ENCODE measurements at places on chromosomes 7 and 10.

DNA sequence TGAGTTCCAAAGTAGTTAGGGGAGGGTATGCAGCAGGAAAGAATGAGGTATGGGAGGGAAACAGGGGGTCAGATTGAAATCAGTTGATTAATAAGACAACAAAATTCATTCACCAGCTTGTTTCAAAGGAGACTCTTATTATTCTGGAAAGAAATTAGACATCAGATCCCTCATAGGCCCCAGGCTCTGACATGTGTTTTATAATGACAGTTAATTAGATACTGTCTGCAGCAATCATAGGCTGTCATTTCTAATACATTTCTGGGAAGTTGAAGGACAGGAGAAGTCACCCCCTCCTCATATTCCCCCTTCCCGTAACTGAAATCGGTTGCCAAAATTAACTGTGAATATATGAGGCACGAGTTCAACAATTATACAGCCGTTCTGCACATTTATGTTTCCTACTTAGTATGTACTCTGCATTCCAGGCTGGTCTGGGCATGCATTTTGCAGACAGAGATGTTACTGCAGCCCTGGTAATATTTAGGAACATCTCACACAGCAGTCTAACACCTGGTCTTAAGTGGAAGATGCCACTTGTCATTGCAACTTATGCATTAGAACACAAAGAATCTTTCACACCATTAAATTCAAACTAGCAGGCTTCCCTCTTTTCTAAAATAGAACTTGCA, 355.2 kb upstream of the LRGUK start:
- DNase-seq = peak; percentile 52

DNA sequence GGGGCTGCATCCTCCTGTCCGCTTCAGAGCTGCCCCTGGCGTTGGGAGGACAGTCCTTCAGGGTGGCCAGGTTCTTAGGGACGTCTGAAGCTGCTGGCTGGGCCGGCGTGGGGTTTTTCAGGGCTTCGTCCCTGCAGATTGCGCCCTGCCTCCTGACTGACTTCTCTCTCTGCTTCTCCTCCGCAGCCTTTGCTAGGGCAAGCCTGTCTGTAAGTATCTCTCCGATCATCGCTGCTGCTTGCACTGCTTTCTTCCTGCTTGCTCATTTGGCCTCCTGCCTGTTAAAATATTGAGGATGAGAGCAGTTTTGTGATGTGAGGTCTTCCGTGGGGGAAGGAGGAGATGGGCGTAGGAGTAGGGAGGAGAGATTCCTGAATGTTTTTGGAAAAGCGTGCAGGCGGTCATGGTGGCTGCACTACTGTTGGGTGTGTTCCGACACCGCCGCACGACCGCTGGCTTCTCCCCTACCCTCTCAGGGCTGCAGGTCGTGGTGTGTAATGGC, 25.3 kb downstream of the PFKFB3 start:
- no peak for DNase-seq

DNA sequence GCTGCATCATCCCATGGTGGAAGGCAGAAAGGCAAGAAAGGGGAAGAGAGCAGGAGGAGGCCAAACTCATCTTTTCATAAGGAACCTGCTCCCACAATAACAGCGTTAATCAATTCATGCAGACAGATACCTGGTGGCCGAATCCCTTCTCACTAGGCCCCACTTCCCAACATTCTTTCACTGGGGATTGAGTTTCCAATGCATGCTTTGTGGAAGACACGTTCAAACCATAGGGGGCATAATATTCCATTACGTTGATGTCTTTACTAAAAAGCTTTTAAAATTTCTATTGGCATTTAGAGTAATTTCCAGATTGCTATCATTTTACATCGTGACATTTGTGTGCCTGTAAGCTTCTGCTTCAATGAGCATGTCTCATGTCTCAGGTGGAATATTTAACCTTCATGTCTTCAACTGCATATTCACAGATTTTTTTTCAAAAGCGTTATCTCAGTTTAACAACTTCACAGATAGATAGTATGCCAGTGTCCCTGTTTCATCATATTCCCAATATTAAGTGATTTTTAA, 88.5 kb downstream of the LHFPL3 start:
- no peak for DNase-seq

DNA sequence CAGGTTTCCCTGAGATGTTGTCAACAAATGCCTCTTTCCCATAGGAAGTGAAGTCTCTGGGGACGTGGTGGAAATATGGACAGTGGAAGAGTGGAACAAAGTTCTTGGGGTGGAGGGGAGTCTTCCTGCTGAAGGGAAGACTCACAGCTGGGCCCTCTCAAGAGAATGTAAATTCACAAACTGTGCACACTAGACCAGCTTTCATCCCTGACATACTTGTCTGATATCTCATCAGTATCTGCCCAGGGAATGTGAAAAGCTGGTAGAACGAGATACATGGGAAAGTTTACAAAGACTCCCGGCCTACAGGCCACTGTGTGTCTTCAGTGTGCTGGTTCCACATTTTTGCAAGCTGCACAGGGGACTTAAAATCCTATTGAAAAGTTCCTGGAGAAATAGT, 16.7 kb upstream of the CCDC3 start:
- no peak for DNase-seq

GRCh38 chr10:7406712-7407333, 4.0 kb downstream of the SFMBT2 start:
- no peak for DNase-seq

GRCh38 chr7:136359333-136359903, 382.3 kb upstream of the MTPN start:
- no peak for DNase-seq

DNA sequence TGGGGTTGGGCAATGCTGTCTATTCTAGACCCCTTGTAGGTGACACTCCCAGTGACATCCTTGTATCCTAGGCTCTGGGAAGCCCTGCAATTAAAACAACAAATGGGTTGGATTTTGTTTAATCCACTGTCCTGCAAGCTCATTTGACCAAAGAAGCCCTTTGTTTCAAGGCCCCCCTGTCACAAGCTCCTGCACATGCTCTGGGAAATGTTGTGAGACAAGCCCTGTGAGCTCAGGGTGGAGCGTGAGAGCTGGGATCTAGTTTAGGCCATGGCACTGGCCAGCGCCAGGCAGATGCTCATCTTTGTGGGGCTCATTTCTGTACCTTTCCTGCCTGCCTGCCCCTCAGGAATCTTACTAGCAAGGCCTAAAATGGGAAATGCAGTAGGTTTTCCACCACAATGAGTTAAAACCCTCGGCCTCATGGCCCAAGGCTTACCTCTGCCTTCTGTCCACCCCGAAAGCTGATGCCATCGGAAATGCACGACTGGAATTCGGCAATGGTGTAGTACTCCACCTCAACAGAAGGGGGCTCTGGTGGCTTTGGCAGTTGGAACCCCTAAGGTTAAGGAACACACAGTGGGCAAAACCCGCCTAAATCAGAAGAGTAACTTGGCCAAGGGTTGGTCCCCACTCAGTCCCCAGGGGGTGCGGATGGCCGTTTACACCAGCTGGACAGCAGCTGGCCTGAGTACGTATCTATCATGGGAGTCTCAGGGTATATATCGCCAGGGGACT, 112.0 kb downstream of the NEURL1 start:
- no peak for DNase-seq

GRCh38 chr7:28350662-28351061, 61.7 kb upstream of the CREB5 start:
- DNase-seq = no peak

DNA sequence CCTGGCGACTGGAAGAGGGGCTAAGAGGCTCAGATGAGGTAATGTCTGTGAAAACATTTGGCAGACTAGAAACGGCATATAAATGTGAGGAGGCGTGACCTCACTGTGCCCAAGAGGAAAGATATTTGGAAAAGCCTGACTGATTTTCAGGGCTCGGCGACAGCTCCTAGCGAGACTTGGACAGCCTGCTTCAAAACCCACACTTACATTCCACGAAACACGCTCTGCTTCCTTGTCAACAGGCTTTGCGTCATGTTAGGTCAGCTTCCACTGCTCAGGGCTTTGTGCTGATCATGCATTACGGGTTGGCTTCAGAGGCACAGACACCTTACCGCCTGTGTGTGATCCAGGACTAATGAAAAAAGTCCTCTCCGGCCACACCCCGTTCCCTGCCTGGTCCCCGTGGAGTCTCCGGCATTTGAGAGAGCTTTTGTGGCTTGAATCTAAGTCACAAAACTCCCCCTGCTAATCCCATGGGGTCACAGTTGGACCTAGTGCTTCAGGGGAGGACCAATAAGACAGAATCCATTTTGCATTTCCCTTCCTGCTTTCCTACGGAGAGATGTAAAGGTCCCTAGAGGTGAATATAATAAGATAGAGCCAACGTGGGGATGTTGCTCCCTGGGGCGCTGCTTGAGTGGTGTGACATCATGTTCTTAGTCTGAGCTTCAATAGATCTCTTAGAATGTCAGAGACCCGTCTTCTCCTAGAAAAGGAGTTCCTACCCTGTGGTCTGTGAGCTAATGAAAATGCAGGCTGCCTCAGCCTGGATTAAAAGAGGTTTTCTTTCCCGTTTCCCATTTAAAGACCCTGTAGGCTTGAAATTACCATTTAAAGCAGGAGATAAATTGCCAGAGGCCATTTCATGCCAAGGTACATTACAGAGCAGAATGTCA, 25.5 kb downstream of the FGFBP3 start:
- DNase-seq = no peak
